ENCODE measurements at places on chromosomes 2 and 18. TPM values are rescaled to one million over a fixed set of nuclear protein-coding genes. Genes with fewer than 3 reads are reported as not detected.

DNA sequence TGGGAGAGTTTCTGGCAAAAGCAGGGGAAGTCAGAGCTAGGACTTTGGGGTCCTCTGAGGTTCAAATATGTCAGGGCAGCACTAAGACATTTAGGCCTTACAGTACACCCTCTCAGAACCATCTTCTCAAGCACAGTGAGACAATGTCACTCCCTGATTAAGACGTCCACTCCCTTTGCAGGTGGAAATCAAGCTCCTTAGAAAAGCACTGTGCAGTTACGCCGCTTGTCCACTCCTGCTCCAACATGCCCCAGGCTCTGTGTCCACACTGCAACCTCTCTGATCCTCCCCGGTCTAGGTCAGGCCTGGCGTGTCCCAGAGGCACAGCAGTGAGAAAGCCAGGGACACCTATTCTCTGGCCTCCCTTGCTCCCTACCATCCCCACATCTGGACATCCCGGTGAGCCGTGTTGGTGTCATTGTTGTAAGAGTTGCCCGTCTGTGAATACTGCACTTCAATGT, 528.6 kb upstream of the ID2 start:
- DNase-seq: no peak

- DNase-seq: no peak
These were observed 9.5 kb downstream of the COPS7B start for GRCh38 chr2:231795525-231796327.

Gene ATP6V1B1
- total RNA-seq: not detected

GRCh38 chr2:128362176-128362888, 43.7 kb upstream of the HS6ST1 start:
- DNase-seq: no peak

Gene SCN2A
- 160 TPM for total RNA-seq

Gene GALNT13
- total RNA-seq: 18.8 TPM

Gene CCDC74A
- 4.5 TPM for total RNA-seq

DNA sequence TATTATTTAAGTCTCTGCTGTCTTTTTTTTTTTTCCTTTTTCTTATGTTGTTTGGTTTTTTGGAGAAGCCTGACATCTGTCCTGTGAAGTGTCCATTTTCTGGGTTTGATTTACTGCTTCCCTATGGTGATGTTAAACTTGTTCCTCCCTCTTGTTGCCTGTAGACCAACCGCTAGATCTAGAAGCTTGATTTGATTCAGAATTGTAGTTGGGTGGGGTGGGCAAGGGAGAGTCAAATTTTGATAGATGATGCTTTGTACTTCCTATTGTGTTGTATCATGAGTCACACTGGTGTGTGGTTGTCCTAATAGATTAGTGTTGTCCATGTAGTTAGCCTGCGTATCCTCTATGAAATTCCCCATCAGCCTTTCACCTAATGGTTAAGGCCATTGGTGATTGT, 35.4 kb downstream of the CAB39 start:
- no peak for DNase-seq

DNA sequence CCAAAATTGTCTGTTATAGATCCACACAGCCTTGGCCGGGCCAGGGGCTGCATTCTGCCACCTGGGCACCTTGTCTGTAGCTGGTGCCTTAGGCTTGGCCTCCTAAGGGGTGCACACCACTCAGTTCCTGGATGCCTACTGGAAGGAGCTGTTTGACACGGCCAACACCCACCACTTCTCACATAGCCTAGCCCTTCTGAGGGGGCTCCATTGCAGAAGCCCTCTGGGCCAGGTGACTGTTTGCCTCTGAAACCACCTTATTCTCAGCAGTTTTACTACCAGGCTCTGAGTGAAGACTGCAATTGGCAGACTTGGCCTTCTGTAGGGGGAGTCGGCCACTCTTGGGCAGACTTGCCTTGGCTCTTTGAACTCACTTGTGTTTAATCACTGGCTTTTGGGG, 39.5 kb downstream of the EPHA4 start:
- DNase-seq: no peak

DNA sequence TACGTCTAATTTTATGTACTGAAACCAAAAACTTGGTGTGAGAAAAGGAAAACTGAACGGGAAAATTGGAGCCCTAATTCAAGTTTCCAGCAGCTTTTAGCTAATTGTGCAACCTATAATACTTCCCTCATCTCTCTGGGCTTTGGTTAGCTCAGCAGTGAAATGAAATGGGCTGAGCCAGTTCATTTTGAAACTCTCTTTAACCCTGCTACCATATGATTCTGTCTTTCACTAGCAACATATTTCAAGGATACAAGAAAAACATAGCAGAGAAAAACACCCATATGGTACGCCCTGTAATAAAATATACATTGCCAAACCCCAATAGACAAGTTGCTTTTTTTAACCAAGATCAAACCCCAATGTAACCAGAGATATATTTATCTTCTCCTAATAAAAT, 799 bp downstream of the SYT4 start:
- no peak for DNase-seq

DNA sequence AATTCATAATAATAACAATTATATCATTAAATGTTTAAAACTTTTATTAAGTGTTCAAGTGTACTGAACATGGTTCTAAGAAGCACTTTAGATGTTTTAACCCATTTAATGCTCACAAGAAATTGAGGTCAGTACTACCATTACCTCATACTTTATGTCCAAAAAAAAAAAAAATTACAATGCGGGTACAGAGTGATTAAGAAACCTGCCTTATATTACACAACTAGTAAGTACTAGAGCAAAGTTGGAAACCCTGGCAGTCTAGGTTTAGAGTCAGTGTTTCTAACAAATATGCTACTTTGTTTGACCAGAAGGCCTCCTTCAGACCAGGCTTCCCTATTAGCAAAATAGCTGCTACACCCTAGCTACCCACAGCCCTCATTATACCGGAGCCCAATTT, 28.5 kb downstream of the PLEKHM3 start:
- DNase-seq: no peak

Gene XIRP2
- total RNA-seq: 0.41 TPM

DNA sequence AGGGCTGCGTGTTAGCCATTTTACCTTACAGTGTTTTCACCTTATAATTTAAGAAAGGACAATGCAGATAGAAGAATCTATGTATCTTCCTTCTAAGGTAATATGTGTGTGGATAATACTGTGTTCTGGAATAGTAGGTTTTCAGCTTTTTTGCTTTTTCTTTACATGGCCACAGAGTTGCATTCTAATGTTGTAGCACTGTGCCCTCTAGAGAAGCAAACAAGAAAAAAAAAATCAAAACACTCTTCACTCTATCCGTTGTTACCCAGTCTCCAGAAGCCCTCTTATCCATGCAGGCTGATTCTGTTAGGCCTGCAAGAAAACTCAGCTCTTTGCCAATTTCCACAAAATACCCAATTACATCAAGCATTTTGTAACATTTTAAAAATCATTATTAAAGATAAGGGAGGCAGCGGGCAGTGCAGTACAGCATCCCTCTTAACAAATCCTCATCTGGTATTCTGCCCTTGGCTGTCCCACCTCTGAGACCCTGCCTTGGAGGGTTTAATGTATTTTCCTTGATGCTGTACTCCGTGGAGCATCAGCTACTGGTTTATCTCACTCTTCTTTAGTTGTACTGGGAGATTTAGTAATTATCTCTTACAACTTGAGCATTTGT, 41.8 kb downstream of the CDH7 start:
- DNase-seq: no peak

Gene RIT2
- 29.3 TPM for total RNA-seq

GRCh38 chr2:144042751-144043150, 477.2 kb downstream of the ZEB2 start:
- no peak for DNase-seq

DNA sequence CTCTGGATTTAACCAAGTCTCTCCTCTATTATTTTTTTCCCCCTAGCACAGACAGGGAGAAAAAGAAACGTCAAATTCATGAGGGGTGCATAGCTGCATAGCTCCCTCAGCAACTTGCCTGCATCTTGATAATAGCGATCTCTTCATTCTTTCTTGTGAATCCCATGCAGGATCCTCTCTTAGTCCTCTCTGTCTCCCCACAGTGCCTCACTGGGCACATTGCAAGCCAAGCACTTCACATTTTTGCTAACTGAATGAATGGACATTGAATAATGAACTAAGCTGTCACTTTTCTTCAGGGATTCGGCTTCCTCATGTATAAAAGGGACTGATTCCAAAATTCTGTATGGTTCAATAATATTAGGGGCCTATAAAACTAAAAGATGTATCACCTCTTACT, 2.9 kb upstream of the EPB41L3 start:
- peak; percentile 62 for DNase-seq

GRCh38 chr2:54534221-54534620, 78.1 kb downstream of the SPTBN1 start:
- no peak for DNase-seq

Gene CLEC4F
- not detected for total RNA-seq

Gene SCG2
- total RNA-seq: 138 TPM

DNA sequence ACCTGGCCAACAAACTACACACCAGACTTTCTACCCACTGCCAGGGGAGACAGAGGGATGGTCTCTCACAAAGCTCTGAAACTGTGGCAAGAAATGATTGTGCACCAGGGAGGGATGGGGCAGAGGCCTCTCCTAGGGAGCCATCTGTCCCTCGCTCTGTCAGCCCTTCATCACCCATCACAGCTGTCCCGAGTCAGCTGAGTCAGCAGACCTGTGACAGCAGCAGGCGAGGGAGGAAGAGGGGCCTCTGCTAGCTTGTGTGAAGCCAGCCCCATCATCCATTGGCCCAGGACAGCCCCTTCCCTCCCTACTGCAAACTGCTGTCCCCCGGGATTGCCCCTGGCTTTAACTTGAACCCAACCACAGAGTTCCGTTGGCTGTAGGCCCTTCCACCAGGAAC, 5.0 kb downstream of the SH2D6 start:
- DNase-seq: no peak

- DNase-seq: no peak
These were observed 152.7 kb upstream of the PTPRM start for GRCh38 chr18:7414459-7414858.

- peak; percentile 61 for DNase-seq
These were observed 2.4 kb upstream of the RBM45 start for GRCh38 chr2:178109813-178110212.

GRCh38 chr2:10169581-10169980, 47.0 kb downstream of the RRM2 start:
- DNase-seq: no peak

Gene MARCHF4
- 8.2 TPM for total RNA-seq

GRCh38 chr18:46310258-46310657, 206.1 kb downstream of the HAUS1 start:
- DNase-seq: no peak

Gene PLB1
- 1.2 TPM for total RNA-seq

DNA sequence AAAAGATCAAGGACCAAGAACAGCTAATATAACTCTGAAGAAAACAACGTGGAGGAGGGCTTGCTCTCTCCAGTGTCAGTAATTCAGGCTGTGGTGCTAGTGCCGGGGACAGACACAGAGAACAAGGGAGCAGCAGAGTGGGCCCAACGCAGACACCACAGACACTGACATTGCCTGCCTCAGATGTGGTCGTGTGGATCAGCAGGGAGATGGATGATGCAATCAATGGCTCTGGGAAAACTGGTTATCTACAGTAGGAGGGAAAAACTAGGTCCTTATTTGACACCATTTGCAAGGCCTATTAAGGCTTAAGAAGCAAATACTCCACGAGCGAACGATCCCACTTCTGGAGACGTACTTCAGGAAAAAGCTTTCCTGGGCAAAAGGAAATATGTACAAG, 36.1 kb downstream of the HDLBP start:
- DNase-seq: no peak

Gene SAG
- total RNA-seq: 0.82 TPM

Gene MTX2
- 55.4 TPM for total RNA-seq

DNA sequence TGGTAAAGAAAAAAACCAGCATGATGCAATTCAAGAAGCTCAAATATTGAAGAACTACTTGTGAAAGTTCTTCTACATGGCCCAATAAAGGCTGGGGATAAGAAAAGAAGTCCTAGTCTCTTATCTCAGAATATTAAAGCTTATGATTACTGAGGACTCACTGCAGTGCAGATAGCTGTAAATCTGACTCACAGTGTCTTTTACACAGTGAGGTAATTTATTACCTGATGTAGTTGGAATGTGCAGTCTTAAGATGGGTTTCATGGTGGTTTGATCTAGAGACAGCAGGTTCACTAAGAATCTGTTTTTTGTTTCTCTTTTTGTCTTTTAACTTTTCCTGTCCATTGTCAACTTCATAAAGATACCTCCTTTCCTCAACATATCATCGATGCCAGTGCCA, 484.0 kb upstream of the MAP2 start:
- DNase-seq: no peak

Gene ABCB11
- total RNA-seq: under 0.01 TPM

GRCh38 chr2:26355038-26355995, 8.7 kb upstream of the ADGRF3 start:
- DNase-seq: no peak

GRCh38 chr2:221449406-221449805, 122.7 kb downstream of the EPHA4 start:
- DNase-seq: no peak

Gene POTEI
- total RNA-seq: under 0.01 TPM

Data from frontal cortex (tissue), 4 donors.